ENCODE measurements at places on chromosomes 4 and X.
A peak's percentile ranks its signal among the peaks of the same experiment; 100 is the strongest.

DNA sequence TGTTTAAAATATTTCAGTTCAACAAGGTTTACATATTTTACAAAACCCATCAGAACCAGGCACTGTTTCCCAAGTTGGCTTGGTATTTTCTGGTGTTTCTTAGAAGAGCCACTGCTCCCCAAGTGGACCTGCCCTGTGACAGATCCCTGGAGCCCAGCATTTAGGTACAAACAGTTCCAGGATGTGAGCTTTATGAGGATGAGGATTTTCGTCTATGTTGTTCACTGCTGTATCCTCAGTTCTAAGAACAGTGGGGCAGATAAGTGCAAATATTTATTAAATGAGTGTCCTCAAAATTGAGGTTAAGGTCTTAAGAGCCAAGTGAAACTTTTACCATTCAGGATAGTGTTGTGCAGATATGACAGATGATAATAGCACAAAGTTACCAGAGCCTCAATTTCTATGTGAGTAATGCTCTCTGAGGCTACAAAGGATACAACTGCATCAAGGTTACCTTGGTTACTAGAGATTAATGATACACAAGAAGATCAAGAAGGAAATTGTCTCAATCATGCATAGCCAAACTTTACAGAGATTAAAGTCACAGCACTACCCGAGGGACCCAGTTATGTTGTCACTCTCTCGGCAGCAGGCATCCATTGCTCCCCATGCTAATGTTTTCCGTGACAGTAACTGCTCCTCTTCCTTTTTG lies 37.5 kb downstream of the ANXA3 start:
- DNase-seq: no peak

- DNase-seq: peak; percentile 84
Measured at GRCh38 chr4:140790765-140791164, 34.6 kb upstream of the TBC1D9 start.

DNA sequence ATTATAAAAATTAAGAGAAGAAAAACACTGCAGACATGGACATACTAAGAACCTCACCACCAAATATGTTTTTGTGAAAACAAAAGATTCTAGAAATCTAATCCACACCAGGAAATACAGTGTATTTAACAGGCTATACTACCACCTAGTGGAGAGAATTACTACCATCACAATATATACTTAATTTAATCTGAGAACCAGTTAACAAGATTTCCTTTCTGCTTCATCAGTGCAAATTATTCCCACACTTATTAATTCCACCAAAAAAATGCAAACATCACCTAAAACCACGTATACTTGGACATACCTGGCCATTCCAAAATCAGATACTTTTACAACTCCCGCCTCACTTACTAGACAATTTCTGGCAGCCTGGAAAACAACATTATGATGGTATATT lies 7.0 kb upstream of the TXK start:
- no peak for DNase-seq

- no peak for DNase-seq
Measured at GRCh38 chr4:17875402-17876070, 64.8 kb downstream of the NCAPG start.

DNA sequence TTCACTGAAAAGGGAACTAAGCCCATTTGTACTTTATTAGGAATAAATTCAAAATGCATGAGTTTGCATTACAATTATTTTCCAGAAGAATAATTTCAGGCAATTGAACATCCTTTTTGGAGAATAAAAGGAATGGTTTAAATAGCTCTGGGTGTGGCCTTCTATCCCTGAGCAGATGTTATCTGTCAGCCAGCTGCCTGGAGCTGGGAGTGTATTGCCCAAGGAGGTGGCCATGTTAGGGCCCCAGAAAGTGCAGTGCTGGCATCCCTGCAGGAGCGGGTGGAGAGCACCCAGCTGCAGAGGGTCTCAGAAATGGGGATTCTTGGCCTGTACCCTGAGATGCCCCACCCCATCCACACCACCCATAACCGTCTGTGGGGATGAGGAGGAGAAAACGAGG lies 21.6 kb upstream of the VEGFD start:
- DNase-seq: no peak

- no peak for DNase-seq
Measured at GRCh38 chrX:66602381-66602938, 36.4 kb downstream of the EDA2R start.

- no peak for DNase-seq
Measured at GRCh38 chr4:5719350-5720055, 8.5 kb downstream of the EVC start.

GRCh38 chrX:132375941-132376340 lies 112.9 kb downstream of the MBNL3 start:
- DNase-seq: no peak

DNA sequence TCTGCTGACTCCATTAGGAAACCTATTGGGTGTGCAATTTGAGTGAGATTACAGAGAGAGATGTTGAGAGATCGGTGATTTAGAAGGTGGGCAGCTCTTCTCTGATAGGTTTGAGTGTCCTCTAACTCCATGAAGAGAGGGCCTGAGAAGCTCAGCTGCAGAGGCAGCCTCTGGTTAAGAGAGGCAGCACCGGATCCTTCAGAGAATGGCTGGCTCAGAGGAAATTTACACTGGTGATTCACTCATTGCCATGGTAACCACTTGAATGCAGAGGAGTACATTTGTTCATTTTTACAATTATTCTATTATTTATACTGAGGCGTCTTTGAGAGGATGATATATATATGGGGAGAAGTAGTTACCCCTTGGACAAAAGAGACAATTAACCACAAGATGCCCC lies 171.7 kb downstream of the PDGFRA start:
- peak; percentile 23 for DNase-seq

GRCh38 chrX:68292471-68292870 lies 140.8 kb downstream of the OPHN1 start:
- no peak for DNase-seq

GRCh38 chrX:27890611-27891010 lies 82.8 kb downstream of the MAGEB10 start:
- DNase-seq: no peak

DNA sequence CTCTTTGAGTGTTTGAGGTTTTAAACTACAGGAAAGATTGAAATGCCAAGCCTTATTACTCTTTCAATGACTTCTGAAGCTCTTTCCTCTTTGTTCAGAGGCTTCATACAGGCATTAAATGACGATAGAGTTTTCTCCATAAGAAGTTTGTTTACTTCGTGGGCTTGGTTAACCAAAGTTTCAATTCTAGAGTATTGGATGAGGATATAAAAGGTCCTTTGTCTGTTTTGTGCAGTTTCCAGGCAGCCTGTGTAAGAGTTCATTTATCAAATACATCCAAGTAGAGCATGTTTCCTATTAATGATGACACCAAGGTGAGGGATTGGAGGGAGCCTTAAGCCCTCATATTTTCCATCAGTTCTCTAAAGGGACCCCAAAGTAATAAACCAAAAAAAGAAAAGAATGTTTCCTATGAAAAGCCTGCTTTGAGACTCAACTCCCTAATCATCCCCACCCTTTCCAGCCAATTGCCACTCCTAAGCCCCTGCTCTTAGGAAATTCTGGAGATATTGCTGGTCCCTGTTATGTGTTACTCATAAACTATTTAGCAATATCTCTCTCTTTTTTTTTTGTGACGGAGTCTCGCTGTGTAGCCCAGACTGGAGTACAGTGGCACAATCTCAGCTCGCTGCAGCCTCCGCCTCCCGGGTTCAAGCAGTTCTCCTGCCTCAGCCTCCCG lies 106.2 kb upstream of the IL13RA1 start:
- DNase-seq: no peak

DNA sequence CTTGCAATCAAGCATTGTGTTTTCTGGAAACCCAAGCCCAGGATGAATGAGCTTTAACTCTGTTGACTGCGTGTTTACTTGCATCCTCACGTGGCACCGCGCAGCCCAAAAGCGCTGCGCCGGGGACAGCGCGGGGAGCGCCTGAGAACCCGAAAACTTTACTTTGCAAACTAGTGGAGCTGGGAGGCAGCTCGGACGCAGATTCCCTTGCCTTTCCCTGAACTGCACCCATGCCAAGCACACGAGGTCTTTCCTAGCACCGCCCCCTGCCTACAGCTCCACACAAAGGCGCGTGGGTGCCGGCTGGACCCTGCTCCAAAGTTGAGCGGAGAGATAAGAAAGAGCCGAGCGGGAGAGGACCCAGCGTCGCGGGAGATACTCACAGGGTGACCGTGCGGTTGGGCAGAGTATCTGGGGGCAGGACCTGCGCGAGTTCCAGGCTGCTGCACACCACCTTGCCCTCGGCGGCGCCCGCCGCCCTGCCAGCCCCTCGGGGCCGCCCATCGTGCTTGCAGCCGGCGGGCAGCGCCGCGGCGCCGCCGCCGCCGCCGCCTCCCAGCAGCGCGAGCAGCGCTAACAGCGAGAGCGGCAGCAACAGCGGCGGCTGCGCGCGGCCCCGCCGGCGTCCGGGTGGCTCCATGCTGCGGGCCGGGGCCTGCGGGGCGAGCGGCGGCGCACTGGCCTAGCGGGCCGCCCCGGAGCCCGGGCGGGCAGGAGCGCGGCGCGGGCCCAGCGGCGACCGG lies 550 bp downstream of the ADGRA3 start:
- DNase-seq: peak; percentile 82

- no peak for DNase-seq
Measured at GRCh38 chr4:155666344-155667221, at the start of gene GUCY1A1. GUCY1A1 (plus strand) TSS chr4:155666848; CDS start chr4:155696868, 30,020 bp downstream.

DNA sequence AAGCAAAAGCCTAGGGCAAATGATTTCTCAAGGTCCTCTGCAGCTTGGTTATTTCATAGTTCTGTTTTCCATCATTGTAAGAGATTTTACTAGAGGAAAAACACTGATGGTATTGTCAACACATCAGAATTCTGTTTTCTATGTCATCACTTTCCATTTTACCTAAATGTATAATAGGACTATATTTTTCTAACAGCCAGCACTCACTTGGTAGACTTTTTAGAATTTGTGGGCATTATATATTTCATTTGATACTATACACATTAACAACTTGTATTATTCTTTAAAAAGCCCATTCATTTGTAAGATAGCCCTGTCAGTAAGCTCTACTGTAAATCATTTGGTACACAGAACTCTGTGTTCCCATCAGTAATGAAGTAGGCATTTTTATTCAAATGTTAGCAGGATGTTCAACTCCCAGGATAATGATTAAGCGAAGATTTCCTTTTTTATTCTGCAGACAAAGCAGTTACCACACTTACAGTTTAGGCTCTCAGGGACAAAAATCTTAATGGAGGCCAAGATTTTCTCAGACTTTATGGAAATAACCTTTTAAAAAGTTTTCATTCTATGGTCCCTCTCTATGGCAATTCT lies 143.6 kb upstream of the TEX13C start:
- no peak for DNase-seq

DNA sequence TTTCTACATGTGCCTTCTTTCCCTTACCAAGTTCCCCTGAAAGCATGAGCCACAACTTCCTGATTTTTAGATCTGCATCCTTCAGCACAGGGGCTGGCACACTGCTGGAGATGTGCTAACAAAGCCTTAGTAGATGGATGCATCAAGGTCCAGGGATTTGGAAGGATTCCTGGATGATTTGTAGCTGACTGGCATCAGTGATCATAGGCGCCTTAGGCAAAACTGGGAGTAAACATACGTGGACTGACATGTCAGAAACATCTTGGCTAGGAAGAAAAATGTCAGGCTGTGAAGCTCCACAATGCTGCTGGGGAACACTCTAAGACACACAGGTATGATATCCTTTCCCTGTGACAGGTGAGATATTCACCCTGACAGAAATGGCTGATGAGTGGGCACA lies 156.4 kb downstream of the AMELX start:
- no peak for DNase-seq

DNA sequence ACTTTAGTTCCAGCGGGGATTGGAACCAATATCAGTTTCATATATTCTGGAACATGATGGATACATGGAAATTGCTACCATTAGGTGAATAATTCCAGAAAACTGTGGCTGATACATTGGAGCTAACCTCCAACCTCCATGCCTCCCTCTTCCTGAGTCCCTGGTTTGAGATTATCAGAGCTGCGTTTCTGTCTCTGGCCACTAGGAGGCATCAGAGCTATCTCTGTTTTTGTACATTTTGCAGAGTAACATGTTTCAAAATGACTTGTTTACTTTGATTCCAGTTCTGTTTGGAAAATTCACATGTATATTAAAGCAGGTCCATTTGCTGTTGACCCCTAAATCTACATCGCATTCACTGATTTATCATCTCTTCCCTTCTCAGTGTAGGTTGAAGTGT lies 2.4 kb upstream of the RAB40AL start:
- no peak for DNase-seq

GRCh38 chrX:107683124-107683895 lies 55.0 kb downstream of the PRPS1 start:
- no peak for DNase-seq

DNA sequence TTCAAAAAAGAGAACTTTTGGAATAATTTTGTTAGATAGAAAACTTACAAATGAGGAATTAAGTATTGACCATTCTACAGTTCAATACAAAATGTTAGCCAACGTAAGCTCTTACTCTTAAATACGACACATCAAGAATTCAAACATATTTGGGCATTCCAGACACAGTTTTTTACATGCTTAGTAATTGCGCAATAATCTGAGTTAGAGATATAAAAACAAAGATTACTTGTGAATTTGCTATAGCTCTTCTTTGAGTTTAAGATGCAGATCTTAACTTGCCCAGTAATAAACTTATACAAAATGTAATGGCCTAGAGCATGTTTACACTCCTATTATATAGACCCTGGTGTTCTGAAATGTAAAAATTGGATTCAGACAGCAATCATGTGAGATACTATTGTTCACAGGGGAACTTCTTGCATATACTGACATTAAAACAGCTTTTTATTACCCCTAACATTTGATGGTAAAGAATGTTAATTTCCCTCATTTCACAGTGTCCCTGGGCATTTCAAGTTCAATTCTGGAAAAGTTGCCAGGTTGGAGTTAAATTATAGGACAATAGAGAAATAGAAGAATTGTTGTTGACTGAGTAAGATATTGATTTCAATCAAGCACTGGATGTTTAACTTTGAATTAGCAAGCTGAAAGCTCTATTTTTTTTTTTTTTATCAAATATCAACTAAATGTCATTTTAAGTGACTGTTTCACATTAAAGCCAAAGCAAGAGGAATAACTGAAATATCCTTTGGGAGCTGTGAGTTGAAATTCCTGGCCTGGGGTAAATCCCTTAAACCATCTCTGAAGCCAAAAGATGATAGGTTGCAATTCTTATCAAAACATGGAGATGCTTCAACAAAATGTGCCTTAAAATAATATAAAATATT lies 910 bp downstream of the HPGDS start:
- no peak for DNase-seq

GRCh38 chrX:28888416-28888815 lies 301.2 kb downstream of the IL1RAPL1 start:
- DNase-seq: no peak

- DNase-seq: peak; percentile 67
Measured at GRCh38 chr4:78938868-78939666, at the start of gene PAQR3. PAQR3 (minus strand) TSS chr4:78939438; CDS start chr4:78939224, 214 bp downstream.

GRCh38 chr4:123994917-123995316 lies 598.3 kb downstream of the SPRY1 start:
- no peak for DNase-seq

GRCh38 chrX:149641432-149641831 lies 9.8 kb upstream of the TMEM185A start:
- DNase-seq: no peak

- no peak for DNase-seq
Measured at GRCh38 chr4:165631208-165631894, 241.7 kb upstream of the TLL1 start.

GRCh38 chrX:69232945-69233344 lies 67.7 kb upstream of the PJA1 start:
- no peak for DNase-seq

GRCh38 chr4:42371305-42372252 lies 25.7 kb upstream of the SHISA3 start:
- no peak for DNase-seq
